ENCODE measurements at places on chromosomes 2 and 18.
A peak's percentile ranks its signal among the peaks of the same experiment; 100 is the strongest.

DNA sequence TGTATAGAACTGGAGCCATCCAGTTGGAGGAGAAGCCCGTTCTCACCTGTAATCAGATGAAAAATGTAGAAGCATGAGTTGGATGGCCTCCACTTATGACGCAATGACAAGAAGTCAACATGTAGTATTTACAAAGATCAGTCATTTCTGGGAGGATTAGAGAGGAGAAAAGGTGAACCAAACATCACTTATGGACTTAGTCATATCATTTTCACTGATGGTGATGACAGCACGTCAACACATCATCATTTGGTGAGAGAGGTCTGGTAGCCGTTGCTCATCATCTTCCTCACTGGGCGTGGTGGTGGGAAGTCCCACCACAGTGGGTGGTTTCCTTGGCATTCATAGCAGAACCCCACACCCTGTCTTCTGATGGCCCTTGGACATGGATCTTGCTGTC, 264.2 kb upstream of the EPAS1 start:
- DNase-seq = no peak

- DNase-seq = peak; percentile 28
Measured at GRCh38 chr18:54119524-54120019, 104.9 kb downstream of the MBD2 start.

DNA sequence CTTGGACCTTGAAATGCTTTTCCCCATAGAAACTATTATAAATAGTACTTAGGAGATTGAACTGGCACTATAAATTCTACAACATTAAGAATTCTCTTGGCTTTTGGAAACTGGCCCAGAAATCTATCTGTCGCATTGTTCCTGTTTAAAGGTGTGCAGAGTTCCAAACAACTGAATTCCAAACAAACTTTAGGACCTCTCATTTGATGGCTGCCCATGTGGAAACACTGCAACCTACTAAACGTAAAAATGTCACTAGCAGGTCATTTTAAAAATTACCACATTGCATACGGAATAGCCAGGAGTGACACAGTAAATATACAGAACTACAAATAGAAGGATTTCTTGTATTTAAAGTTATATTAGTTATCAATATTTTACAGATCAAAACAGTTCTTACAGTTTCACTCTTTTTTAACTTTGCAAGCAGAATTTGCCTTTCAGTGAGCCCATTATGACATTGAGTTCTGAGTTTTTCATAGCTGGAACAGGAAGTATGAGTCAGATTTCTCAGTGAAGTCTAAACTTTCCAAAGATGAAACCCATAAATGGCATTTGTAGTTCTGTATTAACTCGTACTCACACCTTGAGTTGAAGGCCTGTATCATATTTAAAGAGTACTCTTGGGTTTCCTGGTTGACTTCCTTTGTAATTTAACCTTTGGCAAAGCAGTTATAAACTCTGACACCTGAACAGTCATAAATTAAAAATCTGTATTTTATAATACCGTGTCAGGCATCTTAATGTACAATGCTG, 142.3 kb upstream of the BOD1L2 start:
- DNase-seq = peak; percentile 58

- DNase-seq = no peak
Measured at GRCh38 chr2:226999661-227000060, 163.8 kb downstream of the RHBDD1 start.

DNA sequence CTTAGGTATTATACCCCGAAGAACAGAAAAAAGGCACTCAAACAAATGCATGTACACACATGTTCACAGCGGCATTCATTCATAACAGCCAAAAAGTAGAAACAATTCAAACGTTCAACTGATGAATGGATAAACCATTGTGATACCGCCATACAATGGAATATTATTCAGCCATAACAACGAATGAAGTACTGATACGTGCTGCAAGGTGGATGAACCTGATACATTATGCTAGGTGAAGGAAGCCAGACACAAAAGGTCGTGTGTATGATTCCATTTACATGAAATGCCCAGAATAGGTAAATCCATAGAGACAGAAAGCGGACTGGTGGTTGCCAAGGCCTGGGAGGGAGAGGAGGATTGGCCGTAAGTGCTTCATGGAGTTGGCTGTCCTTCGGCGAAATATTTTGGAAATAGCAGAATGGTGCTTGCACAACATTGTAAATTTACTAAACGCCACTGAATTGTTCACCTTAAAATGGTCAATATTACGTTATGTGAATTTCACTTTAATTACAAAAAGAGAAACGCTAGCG, 750 bp upstream of the RMP24 start:
- no peak for DNase-seq

DNA sequence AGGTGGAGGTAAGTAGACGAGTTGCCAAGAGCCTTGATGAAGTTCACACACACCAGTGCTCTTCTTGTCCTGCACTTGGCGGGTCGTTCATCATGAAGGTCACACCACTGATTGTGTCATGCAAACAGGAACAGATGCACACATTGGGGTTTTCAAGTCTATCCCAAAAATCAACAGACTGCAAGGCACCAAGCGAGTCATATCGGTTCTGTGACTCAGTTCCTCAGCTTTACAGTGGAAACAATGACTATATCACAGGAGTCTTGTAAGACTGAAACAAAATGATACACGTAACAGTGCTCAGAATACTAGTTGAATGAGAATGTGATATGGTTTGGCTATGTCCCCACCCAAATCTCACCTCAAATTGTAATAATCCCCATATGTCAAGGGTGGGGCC, 526.9 kb upstream of the ID2 start:
- DNase-seq = no peak

DNA sequence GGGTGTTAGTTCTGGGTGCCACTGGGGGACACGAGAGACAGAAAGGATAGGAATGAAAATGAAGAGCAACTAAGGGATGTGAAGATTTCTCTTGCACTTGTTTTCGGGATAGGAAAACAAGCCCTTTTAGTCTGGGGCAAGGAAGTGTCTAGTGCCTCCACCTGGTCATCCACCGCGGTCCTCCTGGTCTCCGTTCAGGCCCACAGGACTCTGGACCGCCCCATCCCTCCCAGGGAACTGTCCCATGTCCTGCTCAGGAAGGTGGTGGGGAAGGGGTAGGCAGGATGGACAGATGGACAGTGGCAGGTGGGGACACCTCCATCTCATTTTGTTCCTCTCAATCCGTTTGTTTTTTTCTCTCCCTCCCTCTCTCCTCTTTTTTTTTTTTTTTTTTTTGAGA, 45.9 kb downstream of the AGAP1 start:
- DNase-seq = no peak

GRCh38 chr2:95041060-95041823, 15.7 kb downstream of the MAL start:
- DNase-seq = no peak

- DNase-seq = no peak
Measured at GRCh38 chr18:51952844-51953243, 387.2 kb upstream of the DCC start.

DNA sequence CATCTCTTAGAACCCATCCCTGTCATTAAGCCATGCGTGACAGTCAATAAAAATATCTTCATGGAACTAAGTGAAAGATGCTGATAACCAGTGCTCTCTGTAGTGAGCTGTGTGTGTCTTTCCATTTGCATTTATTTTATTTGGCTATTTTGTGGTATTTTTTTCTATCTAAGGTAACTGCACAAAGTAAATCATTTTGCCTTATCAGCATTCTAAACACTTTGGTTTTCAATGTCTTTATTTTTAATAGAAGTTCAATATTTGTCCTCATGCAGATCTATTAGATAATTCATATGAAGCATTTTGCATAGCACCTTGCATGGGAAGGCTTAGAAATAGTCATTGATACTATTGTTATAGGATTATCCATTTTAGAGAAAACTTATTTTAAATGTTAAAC, 163.6 kb upstream of the TANK start:
- no peak for DNase-seq

DNA sequence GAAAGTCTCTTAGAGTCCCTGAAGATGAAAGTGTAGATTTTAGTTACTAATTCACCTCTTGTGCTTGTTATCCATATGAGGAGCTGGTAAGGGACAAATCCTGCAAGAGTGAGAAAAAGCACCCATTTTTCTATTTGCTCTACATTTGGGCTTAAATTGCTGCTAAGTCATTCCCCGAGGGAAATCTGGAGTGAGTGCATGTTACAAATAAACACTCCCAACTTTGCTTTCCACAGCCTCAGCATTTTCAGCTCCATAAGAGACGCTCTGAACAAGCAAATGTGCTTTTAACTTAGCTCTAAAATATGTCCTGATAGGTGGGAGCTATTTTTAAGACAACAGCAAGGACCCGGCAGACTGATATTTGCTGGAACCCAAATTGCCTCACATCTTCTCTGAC, 126.7 kb downstream of the DPP10 start:
- DNase-seq = no peak

GRCh38 chr18:77522051-77522675, 272.5 kb downstream of the GALR1 start:
- no peak for DNase-seq

DNA sequence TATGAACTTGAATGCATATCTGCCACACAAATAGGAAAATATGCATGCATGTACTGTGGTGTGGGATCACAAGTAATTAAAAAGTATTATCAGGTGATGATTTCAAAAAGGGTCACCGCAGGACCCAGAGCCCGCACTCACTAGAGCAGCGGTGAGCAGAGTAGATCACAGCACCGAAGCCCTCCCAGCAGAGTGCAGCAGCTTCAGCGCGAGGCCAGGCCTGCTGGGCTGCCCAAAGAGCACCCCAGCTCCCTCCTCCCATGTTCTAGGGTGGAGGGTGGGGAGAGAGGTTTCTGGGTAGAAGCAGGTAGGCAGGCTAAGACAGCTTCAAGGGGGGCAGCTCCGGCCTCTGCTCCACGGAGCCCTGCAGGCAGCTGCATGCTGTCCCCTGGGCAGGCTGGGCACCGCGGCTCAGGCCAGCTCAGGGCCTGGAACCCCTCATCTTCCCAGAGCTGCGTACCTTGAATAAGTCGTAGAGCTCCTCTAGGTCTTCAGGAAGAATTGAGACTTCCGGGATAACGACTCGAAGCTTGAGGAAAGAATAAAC, 24.9 kb downstream of the RPL31 start:
- DNase-seq = no peak

DNA sequence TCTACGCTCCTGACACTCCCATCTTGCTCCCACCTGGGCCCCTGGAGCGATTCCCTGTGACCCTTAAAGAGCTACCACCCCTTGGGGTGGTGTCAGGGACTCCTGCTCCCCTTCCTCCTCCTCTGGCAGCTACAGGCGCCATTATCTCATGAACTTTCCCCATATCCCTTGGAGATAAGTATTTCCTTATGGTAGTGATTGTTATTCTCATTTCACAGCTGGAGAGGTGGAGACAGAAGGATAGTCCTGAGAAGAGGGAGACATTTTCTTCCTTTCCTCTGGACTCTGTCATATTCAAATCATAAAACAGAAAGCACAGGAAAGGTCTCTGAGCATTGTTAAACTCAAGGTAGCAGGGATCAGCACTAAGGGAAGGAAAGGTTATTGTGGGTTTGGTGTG, 34.6 kb downstream of the RDH14 start:
- no peak for DNase-seq

DNA sequence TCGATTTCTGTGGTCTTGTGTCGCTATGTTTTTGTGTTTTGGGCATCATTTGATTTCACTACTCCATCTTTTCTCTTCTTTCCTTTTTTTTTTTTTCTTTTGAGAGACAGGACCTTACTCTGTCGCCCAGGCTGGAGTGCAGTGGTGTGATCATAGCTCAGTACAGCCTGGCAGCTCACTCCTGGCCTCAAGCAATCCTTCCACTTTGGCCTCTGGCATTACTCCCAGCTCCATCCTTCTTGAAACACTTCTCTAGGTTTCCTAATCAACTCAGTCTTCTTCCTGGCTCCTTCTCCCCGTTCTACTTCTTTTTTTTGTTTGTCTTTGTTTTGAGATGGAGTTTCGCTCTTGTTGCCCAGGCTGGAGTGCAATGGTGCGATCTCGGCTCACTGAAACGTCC, 26.5 kb downstream of the TCF23 start:
- DNase-seq = no peak

- DNase-seq = peak; percentile 21
Measured at GRCh38 chr2:227351639-227352038, 26.6 kb downstream of the MFF start.

- DNase-seq = no peak
Measured at GRCh38 chr2:223169830-223170605, 118.0 kb downstream of the KCNE4 start.

DNA sequence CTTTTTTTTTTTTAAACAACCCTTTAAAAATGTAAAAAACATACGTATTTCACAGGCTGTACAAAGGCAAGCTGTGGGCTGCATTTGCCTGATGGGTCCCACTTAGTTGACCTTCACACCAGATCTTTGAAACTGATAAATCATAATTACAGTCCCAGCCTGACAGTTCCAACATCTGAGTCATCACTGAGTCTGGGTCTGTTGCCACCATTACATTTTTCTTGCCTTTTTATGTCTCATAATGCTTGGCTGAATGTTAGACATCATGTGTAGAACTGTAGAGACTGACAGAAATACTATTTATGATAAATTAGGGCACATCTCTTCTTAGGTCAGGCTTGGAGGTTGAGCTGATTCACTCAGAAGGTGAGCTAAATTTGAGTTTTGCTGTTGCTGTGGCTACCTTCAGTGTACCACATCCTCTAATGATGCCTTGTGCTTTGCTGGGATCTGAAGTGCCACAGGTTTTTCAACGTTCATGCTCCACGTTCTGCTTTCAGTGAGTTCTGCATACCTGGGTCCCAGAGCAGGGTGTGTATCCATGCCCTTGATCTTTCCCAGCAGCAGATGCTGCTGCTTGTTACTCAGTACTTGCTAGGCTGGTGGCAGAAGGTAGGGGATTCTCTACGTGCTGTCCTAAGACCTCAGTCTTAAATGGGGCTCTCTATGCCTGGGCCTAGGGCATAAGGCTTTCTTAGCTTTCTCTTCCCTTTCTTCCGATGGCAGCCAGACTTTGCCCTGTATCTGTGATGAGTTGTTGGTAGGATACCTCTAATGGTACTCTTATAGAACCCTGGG, 160.6 kb upstream of the SMAD7 start:
- no peak for DNase-seq

DNA sequence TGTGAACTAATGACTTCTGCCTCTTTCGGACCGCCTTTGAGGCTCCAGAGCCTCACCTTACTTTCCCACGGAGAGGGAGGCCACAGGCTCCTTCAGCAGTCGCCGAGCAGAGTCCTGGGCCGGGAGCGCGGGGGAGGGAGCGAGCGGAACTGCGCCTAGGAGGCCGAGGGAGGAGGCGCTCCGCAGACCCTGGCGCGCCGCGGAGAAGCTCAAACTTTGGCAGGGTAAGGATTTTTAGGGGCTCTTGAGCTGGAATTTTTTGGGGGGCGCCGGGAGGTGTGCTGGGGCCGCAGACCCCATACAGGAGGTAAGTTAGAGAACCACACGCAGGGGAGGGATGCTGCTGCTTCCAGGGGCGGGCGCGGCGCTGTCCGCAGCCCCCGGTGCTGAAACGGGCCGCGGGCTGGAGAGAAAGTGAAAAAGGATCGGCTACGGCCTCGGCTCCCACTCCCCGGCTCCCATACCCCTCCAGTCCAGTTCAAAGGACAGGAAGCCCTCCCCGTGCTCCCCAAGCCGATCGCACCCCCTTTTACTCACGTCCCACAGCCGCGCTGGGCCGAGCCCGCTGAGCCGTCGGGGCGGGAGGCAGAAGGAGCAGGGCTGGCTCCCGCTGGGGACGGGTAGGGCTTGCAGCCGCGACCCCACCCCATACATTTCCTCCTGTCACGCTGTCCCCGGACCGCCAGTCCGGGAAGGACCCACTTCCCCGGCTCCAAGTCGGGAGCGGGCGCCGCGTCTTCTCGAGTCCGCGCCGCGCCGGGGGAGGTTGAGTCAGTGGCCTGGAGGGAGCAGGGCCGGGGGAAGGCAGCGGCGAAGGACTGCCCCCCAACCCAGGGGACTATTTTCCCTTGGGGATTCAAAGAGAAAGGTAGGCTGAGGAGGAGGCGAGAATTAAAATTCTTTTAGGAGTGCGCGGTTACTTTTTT, at the start of gene CNGA3:
Gene CNGA3, plus strand, starts transcription at position 146 of the 926 bp plus-strand sequence. CDS start 23,520 bp downstream, outside the sequence.
- peak; percentile 40 for DNase-seq
